Fibroblast of the conjunctiva (primary cell): ENCODE measurements at places on chromosomes 4 and X.

- peak; percentile 99 for DNase-seq
These were observed 32.4 kb downstream of the FGFRL1 start for GRCh38 chr4:1043651-1044468.

DNA sequence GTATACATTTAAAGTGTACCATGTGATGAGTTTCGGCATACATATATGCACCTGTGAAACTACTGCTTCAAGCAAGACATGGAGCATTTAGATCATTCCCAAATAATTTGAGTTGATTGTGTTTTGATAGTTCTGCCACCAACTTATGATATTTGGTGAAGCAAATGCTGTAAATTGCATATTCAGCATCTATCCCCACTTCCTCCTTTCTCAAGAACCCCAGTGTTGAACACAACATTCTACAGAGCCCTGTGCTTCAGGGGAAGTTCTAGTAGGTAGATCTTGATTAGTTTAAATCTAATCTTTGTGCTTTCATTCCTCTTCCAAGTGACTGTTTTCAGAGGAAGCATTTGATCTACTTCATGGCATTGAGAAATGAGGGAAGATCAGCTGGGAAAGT lies 5.4 kb upstream of the SHROOM3 start:
- DNase-seq: no peak

DNA sequence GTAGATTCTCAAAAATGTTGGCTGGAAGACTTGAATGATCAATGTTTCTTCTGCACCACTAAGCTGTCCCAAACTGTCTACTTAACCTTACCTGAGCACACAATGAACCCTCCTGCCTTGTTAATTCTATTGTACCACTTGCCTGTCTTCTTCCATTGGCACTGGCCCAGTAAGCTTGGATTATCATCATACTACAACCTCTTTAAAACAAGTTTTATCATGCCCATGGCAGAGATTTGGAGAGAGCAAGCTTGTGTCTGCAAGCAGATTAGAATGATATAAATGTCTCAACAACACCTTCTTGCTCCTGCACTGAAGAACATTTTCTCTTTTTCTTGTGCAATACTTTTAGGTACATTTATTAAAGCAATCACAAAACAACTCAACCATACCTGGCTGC lies 74.0 kb upstream of the VMA21 start:
- DNase-seq: no peak

GRCh38 chr4:130712038-130712437 lies 1616.1 kb downstream of the C4orf33 start:
- DNase-seq: no peak

DNA sequence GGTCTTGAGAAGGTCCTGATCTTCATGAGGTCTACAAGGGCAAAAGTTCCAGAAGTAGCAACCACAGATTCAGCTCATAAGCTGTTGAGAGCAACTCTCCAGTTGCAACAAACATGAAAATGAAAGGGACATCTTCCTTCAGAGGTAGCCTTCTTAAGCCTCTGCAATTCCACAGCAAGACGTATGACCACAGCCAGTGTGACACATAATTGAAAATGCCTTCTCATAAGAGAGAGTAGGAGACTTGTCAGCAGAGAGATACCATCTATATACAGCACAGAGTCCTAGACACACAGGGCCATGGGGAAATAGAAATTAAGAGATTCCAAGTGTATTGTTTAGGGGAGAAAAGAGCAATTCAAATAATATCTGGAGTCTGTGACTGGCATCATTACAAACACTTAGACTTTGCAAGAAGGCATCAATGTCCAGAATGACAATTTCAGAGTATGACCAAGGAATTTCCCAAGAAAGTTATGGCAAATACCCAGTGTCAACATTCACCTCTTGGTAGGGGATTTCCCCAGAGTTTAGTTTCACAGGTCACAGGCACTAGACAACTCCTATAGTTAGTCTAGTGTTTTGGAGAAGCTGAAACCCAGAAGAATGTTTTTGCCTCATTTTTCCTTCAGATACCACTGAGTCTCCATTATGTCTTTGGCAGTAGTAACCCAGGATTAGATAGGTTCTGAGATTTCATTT lies 340.3 kb downstream of the ZNF674 start:
- DNase-seq: no peak

GRCh38 chr4:84032372-84032771 lies 466.7 kb downstream of the NKX6-1 start:
- no peak for DNase-seq

DNA sequence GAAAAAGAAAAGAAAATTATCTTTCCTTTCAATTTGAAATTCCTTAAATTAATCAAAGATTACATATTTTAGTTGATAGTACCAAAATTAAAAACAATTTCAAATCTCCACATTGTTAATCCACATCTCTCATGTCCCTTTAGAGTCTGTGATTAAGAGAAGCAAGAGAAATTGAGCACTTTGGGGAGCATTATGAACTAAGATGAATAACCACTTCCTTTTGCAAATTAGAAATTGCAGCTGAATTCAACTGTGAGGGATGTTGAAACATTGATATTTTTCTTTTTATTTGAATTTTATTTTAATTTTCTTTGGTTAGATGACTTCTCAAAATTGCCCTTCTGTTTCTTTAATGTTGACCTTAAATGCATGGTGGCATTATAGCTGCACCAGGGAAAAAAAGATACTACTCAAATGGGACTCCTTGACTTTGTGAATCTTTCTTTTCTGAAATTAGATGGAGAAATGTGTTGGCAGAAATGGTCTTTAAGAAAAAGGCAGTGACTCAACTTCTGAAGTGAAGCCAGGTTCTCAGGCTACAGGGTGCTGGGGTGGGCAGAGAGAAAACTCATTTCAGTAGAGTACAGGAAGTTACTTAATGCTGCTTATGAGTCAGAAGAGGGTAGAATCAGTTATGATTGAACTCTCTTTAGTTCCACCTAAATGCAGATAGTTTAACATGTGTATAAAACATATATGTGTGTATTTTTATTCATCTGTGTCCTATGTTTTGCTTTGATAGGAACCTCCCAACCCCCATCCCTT lies 92.0 kb upstream of the TNIP3 start:
- peak; percentile 87 for DNase-seq

- DNase-seq: no peak
These were observed 1411.1 kb upstream of the TENM3 start for GRCh38 chr4:180832073-180832472.

GRCh38 chr4:174397366-174398155 lies 113.8 kb downstream of the CEP44 start:
- DNase-seq: no peak

DNA sequence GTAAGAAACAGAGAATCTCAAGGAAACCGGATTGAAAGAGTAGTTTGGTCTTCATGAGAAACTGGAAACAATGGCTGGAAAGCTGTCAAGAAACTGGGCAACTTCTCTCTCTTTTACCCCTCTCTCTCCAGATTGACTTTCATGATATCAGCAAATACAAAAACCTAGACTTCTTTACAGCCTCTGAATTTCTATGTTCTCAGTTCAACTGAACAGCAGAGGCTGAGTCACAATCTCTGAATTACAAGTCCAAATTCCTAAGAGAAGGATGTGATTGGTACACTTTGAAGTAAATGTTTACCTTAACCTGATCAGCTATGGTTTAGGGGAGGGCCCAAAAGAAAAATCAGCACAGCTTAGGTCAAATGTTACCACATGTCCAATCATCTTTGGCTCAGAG lies 974.9 kb downstream of the RPA4 start:
- DNase-seq: no peak

GRCh38 chr4:8819473-8820177 lies 52.0 kb downstream of the HMX1 start:
- no peak for DNase-seq

DNA sequence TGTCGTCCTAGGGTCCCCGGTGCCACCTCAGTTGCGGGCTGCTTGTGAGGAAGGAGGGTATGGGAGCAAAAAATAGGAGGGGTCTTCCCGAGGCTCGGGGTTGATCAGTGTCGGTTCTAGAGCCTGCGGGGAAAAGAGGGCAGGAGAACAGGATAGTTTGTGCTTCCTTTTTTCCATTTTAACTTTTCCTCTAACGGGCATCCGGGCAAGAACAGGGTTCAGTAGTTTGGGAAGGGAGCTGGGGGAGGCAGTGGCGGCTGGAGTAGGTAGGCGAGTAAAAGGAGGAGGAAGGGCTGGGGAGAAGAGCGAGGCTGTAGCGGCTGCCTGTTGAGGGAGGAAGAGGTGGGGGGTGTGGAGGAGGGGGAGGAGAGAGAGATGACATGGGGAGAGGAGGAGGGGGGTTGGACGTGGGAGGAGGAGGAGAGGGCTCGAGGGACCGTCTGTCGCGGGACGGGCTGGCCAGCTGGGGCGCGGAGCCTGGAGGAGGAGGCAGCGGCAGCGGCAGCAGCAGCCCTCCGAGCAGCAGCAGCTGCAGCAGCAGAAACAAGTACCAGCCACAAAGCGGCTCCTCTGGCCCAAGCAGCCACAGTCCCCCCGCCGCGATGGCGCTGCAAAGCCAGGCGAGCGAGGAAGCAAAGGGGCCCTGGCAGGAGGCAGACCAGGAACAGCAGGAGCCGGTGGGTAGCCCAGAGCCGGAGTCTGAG lies at the start of gene SLC16A2:
TSS of gene SLC16A2 (plus strand) at position 458 of the 704 bp plus-strand sequence. CDS start at position 603, 145 bp downstream.
- peak; percentile 64 for DNase-seq

DNA sequence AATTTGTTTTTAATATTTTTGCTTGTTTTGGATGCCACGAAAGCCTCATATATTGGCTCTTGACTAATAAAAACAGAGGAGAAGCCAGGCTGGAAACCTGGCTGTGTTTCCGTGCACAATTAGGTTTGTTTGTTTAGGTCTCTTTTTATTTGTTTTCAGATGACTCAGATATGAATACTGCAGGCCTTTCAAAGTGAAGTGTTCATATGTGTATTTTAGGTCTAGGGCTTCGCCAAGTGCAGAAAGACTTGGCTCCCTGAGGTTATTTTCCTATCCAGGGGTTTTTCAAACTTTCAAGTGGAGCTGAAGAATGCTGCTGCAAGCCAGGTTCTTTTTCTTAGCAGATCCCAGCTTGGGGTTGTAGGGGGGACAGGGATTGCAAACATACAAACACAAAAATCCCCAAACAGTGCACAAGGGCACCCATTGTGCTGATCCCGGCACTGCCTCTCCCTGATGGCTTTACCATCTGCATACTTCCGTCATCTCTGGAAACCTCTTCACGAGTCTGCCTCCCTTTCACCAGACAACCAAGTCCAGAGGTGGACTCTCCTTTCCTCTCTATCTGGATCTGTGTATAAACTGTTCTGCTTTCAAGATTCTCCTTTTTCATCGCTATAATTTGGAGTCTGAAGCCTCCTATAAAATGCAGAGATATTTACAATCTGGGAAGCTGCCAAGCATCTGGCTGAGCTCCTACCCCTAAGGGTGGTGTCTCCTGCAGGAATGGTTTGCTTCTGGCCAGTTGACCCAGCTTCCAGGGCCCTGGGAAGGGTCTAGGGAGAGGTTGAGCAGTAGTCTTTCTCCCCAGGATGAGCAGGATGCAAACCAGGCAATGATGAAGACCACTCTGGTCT lies 108.6 kb downstream of the SMIM20 start:
- DNase-seq: peak; percentile 81

GRCh38 chr4:3389233-3390215 lies 52.2 kb upstream of the HGFAC start:
- DNase-seq: no peak

DNA sequence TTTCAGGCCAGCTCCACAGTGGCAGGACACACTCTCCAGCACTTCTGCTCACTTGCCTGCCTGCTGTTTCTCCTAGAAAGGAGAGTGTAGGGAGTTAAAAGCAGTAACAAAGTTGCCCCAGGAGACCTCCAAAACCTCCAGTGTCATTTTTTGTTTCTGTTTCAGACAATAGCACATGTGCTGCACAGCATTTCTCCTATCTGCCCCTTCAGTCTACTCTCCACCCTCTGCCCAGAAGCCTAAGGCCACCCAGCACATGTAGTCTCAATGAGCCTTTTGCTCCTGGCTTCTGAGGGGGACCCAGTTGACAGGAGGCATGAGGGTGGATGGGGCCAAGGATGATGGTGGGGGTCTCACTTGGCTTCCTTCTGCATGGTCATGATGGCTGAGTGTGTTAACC lies 329.6 kb upstream of the CLNK start:
- no peak for DNase-seq

DNA sequence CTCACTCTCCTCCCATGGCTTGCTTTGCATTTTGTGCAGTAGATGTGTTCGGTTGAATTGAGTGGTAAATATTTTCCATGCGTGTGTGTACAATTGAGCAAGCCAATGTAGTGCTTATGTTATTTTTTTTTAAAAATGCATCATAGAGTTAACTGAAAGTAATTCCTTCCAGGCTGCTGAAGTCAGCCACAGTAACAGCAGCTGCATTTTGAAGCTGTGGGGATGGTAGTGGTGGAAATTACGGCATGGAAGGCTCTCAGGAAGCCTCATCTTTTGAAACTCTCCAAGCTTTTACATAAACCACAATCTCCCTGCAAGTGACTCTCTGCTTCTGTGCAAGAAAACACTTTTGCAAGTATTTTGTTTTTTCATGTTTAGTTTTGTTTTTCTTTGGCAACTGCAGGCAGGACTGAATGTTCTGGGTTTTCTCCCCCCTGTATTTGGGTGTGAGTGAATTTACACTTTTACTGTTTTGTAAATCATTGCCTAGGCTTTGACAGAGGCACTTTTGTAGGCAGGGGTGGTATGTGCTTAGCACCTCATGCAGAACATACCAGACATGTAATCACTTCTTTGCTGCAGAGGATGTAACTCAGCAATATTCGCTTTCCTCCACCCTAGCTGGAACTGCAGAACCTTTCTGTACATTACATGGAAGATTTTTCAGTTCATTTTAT lies 56.2 kb downstream of the LRRC66 start:
- DNase-seq: no peak

GRCh38 chr4:100428051-100428450 lies 89.8 kb downstream of the EMCN start:
- DNase-seq: peak; percentile 41

DNA sequence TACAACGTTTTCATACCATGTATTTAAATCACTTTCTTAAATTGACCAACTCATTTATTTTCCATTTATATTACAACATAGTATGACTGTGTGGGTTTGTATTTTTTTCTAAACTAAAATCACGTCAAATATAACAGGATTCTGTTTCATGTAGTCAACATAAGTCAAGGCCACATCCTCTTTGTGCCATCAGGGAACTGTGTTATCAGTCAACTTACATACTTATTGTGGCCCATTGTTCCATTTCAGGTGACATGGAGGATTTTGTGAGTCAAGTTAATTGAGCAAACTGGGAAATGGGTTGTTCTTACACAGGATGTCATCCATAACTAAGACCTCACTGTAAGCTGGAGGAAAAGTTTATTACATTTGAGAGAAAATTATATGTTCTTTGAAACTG lies 35.9 kb downstream of the STK26 start:
- DNase-seq: no peak

GRCh38 chr4:188437535-188437934 lies 298.3 kb downstream of the TRIML1 start:
- DNase-seq: no peak

GRCh38 chr4:165060938-165061337 lies 7.3 kb downstream of the TRIM75 start:
- no peak for DNase-seq

DNA sequence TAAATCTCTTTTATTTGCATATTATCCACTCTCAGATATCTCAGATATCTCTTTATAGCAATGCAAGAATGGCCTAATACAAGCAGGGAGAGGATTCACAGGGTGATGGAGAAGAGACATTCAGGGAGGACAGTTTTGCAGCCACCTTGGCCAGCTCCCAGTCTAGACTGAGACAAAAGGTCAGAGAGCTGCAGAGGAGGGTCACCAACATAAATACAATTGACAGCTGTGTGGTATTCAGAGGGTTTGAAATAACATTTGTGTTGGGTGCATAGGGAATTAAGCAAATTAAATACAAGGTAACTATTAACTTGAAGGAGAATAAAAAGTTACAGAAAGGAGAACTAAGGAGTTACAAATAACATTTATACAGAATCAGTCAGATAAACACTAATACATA lies 189.5 kb upstream of the TAPT1 start:
- DNase-seq: no peak
